Activated CD4-positive, alpha-beta T cell treated with anti-CD3 and anti-CD28 coated beads, Interleukin-2, amount 50 U/mL, for 48 hours (primary cell): ENCODE measurements at places on chromosomes 11 and 22.

DNA sequence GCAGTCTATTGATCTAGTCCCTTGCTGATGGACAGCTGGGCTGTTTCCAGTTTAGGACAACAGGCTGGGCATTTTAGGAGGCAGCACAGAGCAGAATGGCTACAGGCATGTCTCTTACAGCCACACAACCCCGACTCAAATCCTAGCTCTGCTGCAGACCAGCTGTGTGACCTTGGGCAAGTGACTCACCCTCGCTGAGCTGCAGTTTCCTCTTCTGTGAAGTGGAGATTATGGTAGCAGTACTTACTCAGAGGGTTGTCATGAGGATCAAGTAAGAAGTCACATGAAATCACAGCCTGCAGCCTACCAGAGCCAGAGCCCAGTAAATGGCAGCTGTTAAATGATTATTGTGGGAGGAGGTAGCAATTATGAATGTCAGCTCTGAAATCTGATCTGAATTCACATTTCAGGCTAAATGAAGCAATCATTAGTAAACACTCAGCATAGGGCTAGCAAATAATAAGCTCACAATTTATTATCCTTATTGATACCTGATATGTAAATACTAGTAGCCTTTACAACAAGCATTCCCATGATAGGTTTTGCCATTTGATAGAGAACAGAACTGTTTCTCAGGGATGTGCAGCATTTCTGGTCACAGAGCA, 58.9 kb downstream of the MYEOV start:
- DNase-seq: peak; percentile 50

GRCh38 chr11:23711981-23712380, 784.9 kb upstream of the LUZP2 start:
- no peak for DNase-seq

- no peak for DNase-seq
Observed at GRCh38 chr11:20099527-20099926, 60.7 kb downstream of the DBX1 start.

DNA sequence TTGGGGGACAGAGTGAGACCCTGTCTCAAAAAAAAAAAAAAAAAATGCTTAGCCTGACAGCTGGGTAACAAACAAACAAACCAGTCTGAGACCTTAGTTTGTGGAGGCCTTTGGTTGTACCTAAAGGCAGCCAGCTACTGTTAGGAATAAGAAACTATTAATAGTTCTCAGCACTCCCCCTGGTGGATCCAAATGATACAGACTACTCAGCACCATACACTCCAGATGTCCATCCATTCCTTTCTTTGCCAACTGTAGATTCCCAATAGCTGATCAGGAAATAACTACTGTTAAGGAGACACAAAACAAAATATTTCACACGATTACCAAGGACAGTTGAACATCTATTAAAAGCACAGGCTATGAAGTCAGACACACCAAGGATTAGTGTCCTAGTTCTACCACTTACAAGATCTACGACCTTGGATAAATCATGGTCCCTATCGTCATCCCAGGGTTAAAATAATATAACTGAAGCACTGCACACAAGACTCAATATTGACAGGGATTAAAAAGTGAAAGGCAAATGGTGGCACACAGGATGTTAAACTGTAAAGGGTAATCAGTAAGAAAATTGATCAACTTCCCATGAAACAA, 17.2 kb downstream of the CLDN25 start:
- DNase-seq: no peak

DNA sequence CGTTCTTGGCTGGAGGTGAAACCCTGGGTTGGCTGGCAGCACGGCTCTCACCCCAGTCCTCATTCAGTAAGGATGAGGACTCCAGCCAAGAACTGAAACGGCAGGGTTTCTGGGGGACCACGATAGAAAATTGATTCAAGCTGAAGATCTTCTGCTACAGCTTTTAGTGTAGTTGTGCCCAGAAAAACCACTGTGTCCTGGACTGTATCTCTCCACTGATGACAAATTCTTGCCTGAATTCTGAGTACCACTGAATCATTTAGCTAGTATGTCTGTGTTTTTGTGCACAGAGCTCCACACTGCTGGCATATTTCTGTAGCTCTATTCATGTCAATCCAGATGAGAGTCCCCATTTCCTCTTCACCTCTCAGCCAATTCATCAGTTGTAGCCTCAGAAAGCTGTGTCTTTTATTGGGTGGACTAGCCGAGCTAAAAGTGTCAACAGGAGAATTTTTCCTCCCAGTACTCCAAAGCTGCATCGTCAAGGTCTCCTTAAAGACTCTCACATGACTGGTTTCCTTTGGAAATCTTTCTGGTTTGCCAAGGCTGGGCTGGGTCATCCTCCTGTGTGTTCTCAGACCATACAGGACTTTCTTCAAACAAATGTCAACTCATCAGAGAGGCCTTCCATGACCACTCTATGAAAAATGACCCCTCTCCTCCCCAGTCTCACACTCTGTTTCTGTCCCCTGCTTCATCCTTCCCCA, 144.6 kb downstream of the LDLRAD3 start:
- no peak for DNase-seq

GRCh38 chr11:78420255-78420764, 2.7 kb upstream of the GAB2 start:
- DNase-seq: peak; percentile 68

- no peak for DNase-seq
Observed at GRCh38 chr11:46445920-46446771, 54.6 kb upstream of the CHRM4 start.
